Activated CD8-positive, alpha-beta T cell treated with anti-CD3 and anti-CD28 coated beads for 36 hours (primary cell): ENCODE measurements at places on chromosomes 7 and 10. TPM values are rescaled to one million over a fixed set of nuclear protein-coding genes. Genes with fewer than 3 reads are reported as not detected.

The PIK3CG gene
- total RNA-seq = 27.0 TPM

The EN2 gene
- total RNA-seq = not detected

The DGKI gene
- 0.65 TPM for total RNA-seq

The CRPPA gene
- 1.6 TPM for total RNA-seq

The MEOX2 gene
- not detected for total RNA-seq

The VENTX gene
- total RNA-seq = 0.09 TPM

The PNLIP gene
- total RNA-seq = not detected

The SEMA3E gene
- total RNA-seq = not detected

The ETV1 gene
- 0.56 TPM for total RNA-seq

The ZNF853 gene
- 1.3 TPM for total RNA-seq

DNA sequence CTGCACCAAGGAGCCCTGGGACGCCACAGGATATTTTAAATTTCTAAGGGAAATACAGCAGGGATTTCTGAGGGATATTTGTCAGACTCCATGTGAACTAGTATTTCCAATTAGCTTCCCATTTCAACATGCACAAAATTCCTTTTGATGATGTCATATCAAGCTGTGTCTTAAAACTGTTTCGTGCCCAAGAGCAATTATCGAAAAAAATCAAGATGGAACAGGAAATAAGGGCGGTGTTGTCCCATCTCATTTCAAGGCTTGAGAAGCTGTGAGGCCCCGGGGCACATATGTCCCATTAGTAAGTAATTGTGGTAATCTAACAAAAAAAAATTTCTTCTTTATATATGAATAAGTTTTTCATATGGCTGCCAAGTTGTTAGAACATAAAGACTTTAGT, 47.4 kb downstream of the PPP1R17 start:
- H3K27me3 ChIP-seq = no peaks in the 10 kb centered on the region
- no peaks in the 10 kb centered on the region for H3K4me1 ChIP-seq
- no peak for DNase-seq
- H3K4me3 ChIP-seq = no peak overlapping the region

- H3K4me3 ChIP-seq = no peak overlapping the region
- H3K4me1 ChIP-seq = no peaks in the 10 kb centered on the region
- no peak overlapping the region for H3K27ac ChIP-seq
- H3K36me3 ChIP-seq = no peaks in the 10 kb centered on the region
- DNase-seq = no peak
These were observed 171.5 kb downstream of the PARD3 start for GRCh38 chr10:34643620-34644019.

DNA sequence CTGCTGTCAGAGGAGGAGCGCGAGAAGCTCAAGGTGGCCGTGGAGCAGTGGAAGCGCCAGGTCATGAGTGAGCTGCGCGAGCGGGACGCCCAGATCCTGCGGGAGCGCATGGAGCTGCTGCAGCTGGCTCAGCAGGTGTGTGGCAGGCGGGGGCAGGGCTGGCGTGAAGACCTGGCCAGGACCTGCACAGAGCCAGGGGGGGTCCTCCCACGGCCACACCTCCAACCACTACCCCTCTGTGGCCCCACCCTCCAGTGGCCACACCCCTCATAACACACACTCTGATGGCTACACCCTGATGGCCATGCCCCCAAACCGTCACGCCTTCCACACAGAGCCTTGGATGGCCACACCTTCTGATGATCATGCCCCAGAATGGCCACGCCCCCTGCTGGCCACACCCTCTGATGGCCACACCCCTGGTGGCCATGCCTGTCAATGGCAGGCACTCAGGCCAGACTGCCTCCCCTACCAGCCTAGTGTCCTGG, 23.4 kb upstream of the DPYSL4 start:
- H3K27ac ChIP-seq = no peak overlapping the region
- H3K36me3 ChIP-seq = no peaks in the 10 kb centered on the region
- no peak overlapping the region for H3K4me3 ChIP-seq
- DNase-seq = peak; percentile 83
- no peaks in the 10 kb centered on the region for H3K27me3 ChIP-seq
- H3K4me1 ChIP-seq = peaks cover 21% of the 10 kb centered on the region

DNA sequence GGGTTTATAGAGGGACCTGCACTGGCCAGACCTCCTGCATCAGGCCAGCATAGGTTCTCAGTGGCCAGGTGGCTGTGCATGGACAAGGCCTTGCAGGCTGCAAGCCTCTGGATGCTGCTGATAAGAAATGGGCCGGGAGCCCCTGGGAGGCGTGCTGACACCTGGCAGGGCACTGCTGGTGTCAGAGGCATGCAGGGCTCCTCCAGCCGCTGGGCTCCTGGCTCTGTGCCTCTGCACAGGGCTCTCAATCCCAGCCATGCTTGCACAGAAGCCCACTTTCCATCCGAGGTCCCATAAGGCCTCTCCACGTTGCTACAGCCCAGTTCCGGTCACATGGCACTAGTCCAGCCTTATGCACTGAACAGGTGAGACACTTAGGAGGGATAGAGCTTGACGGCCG, 27.3 kb downstream of the ANTXRL start:
- H3K27me3 ChIP-seq = no peaks in the 10 kb centered on the region
- H3K36me3 ChIP-seq = no peaks in the 10 kb centered on the region
- H3K4me3 ChIP-seq = no peak overlapping the region
- DNase-seq = no peak
- H3K27ac ChIP-seq = no peak overlapping the region

DNA sequence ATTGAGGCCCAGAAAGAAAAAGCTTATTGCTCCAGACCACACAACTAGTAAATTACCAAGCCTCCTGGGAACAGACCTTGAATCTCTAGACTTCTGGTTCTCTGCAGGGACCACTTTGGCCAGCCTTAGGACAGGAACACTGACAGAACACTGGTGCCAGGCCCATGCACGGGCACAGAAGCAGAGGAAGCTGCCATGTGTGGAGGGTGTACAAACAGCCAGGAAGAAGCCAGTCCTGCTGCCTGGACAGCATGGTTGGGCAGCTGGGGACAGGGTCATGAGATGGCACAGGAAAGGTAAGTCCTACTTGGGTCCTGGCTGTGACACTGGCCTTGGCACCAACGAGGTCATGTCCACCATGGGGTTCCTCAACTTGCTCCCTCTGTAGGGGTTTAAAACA, 19.2 kb downstream of the MMRN2 start:
- DNase-seq = no peak
- H3K4me1 ChIP-seq = no peaks in the 10 kb centered on the region
- no peaks in the 10 kb centered on the region for H3K36me3 ChIP-seq
- no peaks in the 10 kb centered on the region for H3K27me3 ChIP-seq
- no peak overlapping the region for H3K4me3 ChIP-seq

- no peak for DNase-seq
- no peaks in the 10 kb centered on the region for H3K27me3 ChIP-seq
- H3K36me3 ChIP-seq = peaks cover 33% of the 10 kb centered on the region
- peaks cover 69% of the 10 kb centered on the region for H3K4me1 ChIP-seq
- no peak overlapping the region for H3K4me3 ChIP-seq
These were observed 30.9 kb downstream of the NACAD start for GRCh38 chr7:45057878-45058277.

GRCh38 chr10:74738542-74738941, 87.9 kb upstream of the KAT6B start:
- no peaks in the 10 kb centered on the region for H3K27me3 ChIP-seq
- no peak for DNase-seq
- peaks cover 20% of the 10 kb centered on the region for H3K4me1 ChIP-seq
- no peaks in the 10 kb centered on the region for H3K36me3 ChIP-seq

DNA sequence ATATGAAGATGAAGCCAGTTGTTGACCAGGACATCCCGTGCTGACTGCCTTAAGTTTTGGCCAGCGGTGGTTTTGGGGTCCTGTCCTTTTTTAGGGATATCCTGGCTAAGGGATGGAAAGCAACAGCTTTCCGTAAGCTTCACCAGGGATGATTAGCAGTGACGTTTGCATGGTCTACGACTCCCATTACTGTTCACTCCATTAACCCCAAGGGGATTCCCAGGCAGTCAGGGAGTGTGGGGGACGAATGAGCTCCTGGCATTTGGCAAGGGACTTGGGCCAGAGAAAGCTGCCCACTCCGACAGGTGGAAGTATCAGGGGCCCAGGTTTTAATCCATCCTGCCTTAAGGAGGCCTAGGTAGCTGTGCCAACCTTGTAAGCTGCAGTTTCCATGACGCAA, 66.8 kb downstream of the ITGB1 start:
- H3K27me3 ChIP-seq = no peaks in the 10 kb centered on the region
- no peak overlapping the region for H3K27ac ChIP-seq
- H3K36me3 ChIP-seq = peaks cover 2% of the 10 kb centered on the region
- peaks cover 5% of the 10 kb centered on the region for H3K4me1 ChIP-seq
- no peak for DNase-seq
- H3K4me3 ChIP-seq = no peak overlapping the region

- no peaks in the 10 kb centered on the region for H3K4me1 ChIP-seq
- no peak for DNase-seq
- peaks cover 12% of the 10 kb centered on the region for H3K27me3 ChIP-seq
- H3K4me3 ChIP-seq = no peak overlapping the region
These were observed 73.3 kb upstream of the GHITM start for GRCh38 chr10:84065804-84066601.

DNA sequence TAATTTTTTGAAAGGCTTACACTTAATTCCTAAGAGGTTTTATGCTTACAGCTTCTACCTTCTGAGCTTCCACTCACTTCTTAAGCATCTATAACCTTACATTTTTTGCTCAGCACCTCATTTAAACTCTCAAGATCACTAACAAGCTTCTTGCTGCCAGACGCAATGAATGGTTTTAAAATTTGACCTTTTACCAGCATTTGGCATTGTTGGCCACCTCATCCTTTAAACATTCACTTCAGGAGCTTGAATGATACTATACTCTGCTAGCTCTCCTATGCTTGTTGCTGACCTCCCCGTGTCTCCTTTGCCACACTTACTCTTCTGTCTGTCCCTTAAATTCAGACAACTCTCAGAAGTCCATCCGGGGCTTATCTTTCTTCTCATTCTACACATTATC, 37.7 kb upstream of the ODAD2 start:
- peaks cover 10% of the 10 kb centered on the region for H3K27me3 ChIP-seq
- H3K4me3 ChIP-seq = no peak overlapping the region
- H3K4me1 ChIP-seq = no peaks in the 10 kb centered on the region
- DNase-seq = no peak
- H3K27ac ChIP-seq = no peak overlapping the region

DNA sequence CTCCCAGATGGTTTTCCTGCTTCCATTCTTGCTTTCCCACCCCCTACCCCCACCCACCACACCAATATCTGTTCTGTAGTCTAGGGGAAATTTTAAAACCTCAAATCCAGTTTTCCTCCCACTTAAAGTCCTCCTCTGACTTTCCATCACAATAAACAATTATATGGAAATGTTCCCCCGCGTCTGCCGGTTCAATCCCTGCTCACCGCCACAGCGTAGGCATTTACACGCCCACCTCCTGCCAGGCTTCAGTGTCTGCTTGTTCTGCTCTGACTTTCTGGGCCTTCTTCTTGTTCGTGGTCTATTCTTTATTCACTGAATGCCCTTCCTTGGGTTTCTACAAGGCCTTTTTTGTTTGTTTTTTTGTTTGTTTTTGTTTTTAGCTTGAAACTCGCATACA, 633.0 kb upstream of the MKI67 start:
- no peak overlapping the region for H3K27ac ChIP-seq
- no peaks in the 10 kb centered on the region for H3K27me3 ChIP-seq
- H3K36me3 ChIP-seq = no peaks in the 10 kb centered on the region
- no peak for DNase-seq

DNA sequence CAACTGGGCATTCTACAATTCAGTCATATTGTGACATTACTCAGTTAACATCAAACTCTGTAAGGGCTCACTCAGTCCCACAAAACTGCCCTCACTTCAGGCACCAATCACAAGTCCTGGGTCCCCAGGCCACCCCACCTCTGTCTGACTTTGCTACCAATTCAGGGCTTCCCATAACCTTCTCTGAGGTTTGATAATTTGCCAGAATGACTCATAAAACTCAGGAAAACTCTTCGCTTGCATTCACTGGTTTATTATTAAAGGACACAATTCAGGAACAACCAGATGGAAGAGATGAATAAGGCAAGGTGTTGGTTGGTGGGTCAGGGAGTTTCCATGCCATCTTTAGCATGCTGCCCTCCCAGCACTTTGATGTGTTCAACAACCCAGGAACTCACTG, 41.3 kb downstream of the AVL9 start:
- H3K36me3 ChIP-seq = peaks cover 20% of the 10 kb centered on the region
- DNase-seq = no peak
- H3K27me3 ChIP-seq = no peaks in the 10 kb centered on the region

DNA sequence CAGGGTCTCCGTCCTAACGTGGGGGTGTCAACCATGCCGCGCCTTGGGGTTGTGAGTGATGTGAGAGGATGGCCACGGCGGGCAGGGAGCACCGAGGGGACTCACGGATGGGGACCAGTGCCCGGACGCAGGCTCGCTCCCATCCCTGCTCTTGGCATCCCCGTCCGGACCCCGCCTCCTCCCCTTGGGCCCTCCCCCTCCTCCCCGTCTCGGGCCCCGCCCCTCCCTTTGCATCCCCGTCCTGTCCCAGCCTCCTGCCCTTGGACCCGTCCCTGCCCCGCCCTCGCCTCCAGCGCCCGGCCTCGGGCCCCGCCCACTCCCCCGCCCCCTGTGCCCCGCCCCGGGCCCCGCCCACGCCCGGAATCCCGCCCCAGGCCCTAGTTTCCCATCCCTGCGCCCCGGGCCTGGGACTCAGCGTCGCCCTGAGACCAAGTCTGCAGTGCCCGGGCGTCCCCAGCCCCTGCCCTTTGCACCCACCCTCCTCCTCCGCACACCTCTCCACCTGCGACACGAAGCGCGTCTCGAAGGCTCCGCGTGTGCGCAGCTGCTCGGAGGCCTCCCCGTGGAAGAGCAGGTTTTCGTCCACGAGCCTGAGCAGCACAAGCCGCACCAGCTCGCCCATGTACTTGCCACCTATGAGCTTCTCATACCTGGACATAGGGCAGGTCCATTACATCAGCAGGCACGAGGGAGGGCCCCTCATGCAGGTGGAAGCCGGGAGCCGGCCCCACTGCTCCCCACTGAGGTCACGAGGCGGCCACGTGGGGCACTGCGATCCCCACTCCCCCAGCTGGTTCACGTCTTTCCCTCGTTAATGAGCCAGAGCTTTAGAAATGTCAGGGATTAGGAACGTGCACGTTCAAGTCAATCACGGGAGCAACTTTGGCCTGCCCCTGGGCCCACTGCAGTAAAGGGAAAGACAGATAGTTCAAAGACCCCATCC, 5.1 kb upstream of the MYL7 start:
- H3K4me3 ChIP-seq = peak overlapping the region; percentile 69
- peak overlapping the region; percentile 66 for H3K27ac ChIP-seq
- H3K27me3 ChIP-seq = no peaks in the 10 kb centered on the region
- no peaks in the 10 kb centered on the region for H3K36me3 ChIP-seq
- H3K4me1 ChIP-seq = peaks cover 10% of the 10 kb centered on the region

DNA sequence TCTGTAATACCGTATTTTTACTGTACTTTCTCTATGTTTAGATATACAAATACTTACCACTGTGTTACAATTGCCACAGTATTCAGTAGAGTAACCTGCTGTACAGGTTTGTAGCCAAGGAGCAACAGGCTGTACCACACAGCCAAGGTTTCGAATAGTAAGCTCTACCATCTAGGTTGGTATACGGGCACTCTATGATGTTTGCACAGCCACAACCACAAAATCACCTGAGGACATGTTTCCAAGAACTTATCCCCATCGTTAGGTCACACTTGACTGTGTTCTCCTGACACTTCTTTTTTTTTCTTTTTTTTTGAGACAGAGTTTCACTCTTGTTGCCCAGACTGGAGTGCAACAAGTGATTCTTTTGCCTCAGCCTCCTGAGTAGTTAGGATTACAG, 134.6 kb upstream of the TRIM24 start:
- no peaks in the 10 kb centered on the region for H3K27me3 ChIP-seq
- no peaks in the 10 kb centered on the region for H3K36me3 ChIP-seq
- no peak overlapping the region for H3K4me3 ChIP-seq
- no peaks in the 10 kb centered on the region for H3K4me1 ChIP-seq

- H3K36me3 ChIP-seq = peaks cover 3% of the 10 kb centered on the region
- no peak overlapping the region for H3K4me3 ChIP-seq
- no peak overlapping the region for H3K27ac ChIP-seq
- H3K27me3 ChIP-seq = no peaks in the 10 kb centered on the region
- no peak for DNase-seq
These were observed 76.6 kb downstream of the DNAJC1 start for GRCh38 chr10:21926949-21927348.
